ENCODE measurements at places on chromosomes 5 and 9. TPM values are rescaled to one million over a fixed set of nuclear protein-coding genes. Genes with fewer than 3 reads are reported as not detected.
A peak's percentile ranks its signal among the peaks of the same experiment; 100 is the strongest.

DNA sequence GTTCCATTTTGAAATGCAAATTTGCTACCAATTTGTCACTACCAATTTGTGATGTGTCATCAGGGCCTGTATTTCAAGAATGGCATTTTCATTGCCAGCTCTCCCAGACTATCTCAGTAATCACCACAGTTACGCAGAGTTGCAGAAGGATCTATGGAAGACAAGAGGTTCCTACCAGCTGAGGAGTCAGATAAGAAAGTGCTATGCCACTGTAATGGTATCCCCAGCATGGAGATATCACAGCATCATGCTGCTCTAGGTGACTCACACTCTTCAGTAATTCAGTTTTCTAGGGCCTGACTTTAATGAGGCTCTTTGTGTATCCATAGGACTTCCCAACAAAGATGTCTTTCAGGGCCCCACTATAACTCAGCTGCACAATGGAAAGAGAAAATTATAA, 490.3 kb downstream of the ARHGEF28 start:
- no peak overlapping the region for H3K4me3 ChIP-seq
- no peaks in the 10 kb centered on the region for H3K36me3 ChIP-seq
- H3K27me3 ChIP-seq: peaks cover 4% of the 10 kb centered on the region
- DNase-seq: peak; percentile 33

PCDHGA4 gene
- total RNA-seq: 5.4 TPM

DNA sequence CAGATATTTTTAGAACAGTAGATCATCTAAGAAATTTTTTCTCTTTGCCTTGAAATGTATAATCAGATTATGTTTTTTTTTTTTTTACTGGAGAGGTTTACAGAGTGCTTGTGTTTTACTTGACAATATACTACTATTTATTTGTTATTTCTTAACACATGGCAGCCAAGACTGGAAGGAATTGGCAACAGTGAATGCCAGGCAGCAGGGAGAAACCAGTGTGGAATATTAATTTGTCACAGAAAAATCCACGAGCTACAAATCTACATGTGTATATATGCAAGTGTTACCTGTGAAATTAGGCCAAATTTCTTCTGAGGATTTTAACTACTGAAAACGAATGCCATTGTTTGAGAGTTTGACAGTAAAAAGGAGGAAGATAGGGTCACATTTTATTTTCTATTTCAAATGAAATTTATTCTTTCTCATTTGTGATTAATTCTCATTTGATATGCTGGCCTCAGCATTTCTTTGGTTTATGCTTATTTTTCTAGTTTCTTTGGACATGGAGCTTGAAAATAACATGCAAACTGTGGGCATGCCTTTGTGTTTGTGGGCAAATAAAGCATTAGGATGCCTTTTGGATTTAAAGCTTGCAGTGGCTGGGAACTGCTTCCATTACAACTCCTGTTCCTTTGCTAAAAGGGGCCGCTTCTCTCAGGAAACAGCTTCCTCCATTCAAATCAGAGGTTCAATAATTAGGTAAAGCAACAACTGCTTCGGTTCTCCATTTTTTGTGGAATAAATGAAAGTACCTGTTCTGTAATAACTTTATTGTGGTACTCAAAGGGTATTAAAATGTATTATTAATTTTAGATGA, 39.0 kb upstream of the ZFYVE16 start:
- H3K4me1 ChIP-seq: no peaks in the 10 kb centered on the region
- peaks cover 5% of the 10 kb centered on the region for H3K27me3 ChIP-seq

CENPH gene
- total RNA-seq: 10.8 TPM

DNA sequence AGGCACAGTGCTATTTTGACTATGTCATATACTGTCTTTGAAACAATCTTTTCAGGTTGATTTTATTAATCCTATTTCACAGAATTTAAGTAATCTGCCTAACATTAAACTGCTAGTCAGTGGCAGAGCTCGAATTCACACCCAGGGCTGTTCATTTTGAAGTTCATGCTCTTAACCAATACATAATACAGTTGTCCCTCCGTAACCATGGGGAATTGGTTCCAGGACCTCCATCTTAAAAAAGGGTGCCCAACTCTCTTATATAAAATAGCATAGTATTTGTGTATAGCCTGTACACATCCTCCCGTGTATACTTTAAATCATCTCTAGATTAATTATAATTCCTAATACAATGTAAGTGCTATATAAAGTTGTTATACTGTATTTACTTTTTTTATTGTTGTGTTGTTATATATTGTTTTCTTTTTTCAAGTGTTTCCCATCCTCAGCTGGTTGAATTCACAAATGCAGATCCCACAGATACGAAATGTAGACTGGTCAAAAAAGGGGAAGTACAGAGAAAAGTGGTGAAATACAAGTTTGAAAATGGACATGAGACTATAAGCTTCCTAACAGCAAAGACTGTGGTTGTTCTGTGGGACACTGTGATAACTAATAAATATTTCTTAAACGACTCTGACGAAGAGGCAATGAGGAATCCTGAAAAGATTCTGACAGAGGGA, 18.3 kb downstream of the RFX3 start:
- DNase-seq: no peak
- H3K4me3 ChIP-seq: no peak overlapping the region
- no peaks in the 10 kb centered on the region for H3K27me3 ChIP-seq
- no peaks in the 10 kb centered on the region for H3K36me3 ChIP-seq
- no peak overlapping the region for H3K27ac ChIP-seq
- H3K4me1 ChIP-seq: no peaks in the 10 kb centered on the region

GRCh38 chr5:41869151-41869723, 988 bp downstream of the OXCT1 start:
- H3K36me3 ChIP-seq: no peaks in the 10 kb centered on the region
- H3K27ac ChIP-seq: peak overlapping the region; percentile 83
- peak; percentile 7 for DNase-seq

C5orf46 gene
- not detected for total RNA-seq

GRCh38 chr9:108283696-108284095, 572.1 kb downstream of the ACTL7B start:
- H3K4me3 ChIP-seq: no peak overlapping the region
- H3K27me3 ChIP-seq: no peaks in the 10 kb centered on the region
- no peaks in the 10 kb centered on the region for H3K4me1 ChIP-seq
- no peak for DNase-seq

All from IMR-90 (cell line).